Activated T-cell treated with anti-CD3 and anti-CD28 coated beads for 1 hour (primary cell): ENCODE measurements at places on chromosomes 11 and 22.

DNA sequence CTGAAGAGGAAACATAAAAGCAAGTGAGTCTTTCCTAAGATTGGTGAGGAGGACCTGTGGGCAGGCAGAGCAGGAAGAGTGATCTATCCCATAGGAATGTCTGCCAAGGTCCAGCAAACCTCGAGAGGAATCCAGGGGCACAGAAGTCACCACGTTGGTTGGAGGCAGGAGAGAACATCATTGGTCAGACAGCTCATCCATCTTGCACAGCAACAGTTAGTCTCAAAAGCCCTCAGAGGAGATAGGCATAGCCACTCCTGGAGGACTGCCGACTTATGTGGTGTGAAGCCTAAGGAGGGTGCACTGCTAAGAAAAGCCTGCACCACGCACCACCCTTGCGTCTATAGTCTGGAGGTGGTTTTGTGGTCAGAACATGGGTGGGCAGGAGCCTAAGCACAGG, 109.1 kb downstream of the RASSF10 start:
- DNase-seq: no peak

DNA sequence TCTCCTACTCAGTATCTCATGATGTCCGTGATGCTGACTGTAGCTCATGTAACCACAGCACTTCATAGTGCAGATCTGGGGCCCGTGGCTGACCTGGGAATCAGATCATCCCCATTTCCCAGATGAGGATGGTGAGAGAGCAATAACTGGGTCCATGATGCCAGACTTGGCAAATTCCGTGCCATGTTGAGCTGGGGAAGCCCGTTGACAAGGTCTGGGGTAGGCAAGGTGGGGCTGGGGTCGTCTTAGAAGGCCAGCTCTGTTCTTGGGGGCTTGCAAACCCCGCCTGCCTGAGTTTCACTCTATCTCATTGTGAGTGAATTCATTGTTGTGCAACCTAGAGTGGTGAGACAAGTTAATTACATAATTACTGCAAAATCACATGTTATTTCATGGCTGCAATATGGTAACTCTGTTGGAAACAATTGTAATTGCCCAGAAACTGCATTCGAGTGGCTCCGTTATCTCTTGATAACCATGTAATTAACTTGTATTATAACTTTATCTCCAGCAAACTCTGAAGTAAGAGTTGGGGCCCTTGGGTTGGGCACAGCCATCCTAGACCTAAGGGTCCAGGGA, 41.7 kb downstream of the LMO1 start:
- DNase-seq: no peak

DNA sequence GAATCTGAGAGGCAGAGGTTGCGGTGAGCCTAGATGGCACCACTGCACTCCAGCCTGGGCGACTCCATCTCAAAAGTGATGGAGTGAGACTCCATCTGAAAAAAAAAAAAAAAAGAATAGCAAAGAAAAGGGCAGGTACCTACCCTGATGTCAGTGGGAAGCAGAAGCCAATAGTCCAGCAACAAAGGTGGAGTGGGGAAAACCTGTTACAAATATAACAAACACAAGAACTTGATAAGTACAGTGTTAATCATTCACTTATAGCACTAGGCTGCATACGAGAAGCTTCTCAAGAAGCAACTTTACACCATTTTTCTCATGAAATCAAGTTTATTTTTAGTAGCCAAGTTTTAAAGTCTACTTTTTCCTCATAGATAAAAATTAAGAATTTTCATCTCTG, 62.5 kb upstream of the YWHAH start:
- DNase-seq: no peak

GRCh38 chr11:26806219-26806618, 84.4 kb upstream of the SLC5A12 start:
- no peak for DNase-seq

DNA sequence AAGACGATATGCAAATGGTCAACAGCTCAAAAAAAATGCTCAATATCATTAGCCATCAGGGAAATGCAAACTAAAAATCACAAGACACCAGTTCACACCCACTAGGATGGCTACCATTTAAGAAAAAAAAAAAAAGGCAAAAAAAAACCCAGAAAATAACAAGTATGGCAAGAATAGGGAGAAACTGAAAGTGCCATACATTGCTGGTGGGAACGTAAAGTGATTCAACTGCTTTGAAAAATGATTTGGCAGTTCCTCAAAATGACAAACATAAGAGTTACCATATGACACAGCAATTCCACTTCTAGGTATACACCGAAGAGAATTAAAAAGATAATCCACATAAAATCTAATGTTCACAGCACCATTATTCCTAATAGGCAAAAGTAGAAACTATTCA, 47.5 kb downstream of the PICALM start:
- DNase-seq: no peak

DNA sequence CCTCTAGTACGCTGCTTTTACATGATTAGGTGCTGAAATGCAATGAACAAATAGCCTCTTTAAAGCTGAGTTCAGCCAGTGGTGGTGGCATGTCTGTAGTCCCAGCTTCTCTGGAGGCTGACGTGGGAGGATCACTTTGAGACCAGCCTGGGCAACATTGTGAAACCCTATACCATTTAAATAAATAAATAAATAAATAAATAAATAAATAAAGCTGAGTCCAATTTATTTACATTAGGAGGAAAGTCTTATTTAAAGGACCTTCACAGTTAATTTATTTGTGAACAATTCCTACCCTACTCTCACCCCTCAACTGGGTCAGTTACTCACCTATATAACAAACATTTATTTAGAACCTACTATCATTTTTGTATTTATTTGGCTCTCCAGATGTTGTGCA, 4.8 kb upstream of the CHRDL2 start:
- DNase-seq: no peak

GRCh38 chr11:12259956-12260355, 117.4 kb upstream of the PARVA start:
- DNase-seq: no peak

DNA sequence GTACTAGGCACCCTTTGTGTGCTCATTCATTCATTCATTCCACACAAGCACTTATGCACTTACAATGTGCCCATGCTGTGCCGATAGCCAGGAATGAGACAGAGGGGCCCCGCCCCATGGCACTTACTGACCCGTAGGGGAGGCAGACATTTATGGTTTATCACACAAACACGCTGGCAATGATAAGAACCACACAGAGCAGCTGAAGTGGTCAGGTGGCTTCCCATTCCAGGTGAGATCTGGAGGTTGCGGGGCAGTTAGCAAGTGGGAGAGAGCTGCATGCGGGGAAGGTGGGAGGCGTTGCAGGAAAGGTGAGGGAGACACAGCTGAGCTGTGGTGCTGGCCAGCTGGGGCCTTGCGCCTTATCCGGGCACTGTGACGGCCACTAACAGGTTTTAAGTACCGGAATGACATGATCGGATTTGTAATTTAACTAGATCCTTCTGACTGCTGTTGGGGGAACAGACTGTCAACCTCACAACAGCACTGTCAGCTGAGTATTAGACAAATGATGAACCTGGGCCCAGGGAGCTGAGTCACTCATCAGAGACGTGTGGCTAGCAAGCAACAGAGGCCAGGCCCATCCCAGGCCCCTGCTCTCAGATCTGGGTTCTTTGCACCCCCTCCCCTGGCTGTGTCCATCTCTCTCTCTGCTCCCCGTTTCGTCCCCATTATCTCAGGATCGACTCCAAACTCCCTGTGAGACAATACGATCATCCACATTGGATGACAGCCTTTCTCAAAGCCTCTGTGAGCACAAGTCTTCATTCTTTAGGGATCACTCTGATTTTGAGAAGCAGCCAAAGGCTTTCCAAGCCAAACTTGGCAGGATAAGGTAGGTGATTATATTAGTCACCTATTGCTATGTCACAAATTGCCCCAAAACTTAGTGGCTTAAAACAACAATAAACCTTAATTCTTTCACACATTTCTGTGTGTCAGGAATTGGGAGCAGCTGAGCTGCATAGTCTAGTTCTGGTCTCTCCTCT, 28.4 kb downstream of the RASD2 start:
- no peak for DNase-seq

DNA sequence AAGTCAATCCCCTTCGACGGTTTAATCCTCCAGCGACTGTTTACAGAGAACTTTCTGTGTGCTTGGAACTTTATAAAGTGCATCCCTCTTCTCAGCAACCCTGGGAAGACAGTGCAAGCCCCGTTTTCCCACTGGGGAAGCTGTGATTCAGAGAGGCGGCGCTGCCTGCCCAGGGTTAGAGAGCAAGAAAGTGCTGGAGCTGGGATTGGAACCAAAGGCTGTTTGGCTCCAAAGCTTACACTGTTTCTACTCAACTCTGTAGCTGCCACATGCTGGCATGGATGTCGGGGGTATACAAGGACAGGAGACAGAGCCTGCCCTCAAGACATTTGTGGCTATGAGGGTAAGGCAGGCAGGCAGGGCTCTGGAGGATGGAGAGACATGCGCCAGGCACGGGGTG, 13.0 kb downstream of the FBLN1 start:
- no peak for DNase-seq

DNA sequence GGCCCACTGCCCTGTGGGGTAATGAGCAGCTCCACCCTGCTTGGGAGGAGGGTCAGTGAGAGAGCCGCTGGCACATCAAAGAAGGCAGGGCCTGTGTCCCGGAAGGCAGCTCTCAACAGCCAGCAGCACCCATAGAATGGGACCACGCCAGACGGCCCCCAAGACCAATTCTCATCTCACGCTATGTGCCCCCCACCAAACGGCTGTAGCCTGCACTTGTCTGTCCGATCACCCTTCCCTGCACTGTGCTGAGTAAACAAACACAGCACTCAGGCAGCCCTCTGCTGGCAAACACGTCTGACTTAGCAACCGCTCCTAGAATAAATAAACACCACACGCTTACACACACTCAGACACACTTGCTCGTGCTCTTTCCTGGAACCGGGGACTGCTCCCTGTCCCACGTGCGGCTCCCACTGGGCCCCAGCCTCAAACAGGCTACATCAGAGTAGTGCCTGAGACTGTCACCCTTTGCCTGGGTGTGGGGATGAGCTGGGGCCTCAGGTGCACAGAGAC, 53.2 kb upstream of the CDON start:
- no peak for DNase-seq

DNA sequence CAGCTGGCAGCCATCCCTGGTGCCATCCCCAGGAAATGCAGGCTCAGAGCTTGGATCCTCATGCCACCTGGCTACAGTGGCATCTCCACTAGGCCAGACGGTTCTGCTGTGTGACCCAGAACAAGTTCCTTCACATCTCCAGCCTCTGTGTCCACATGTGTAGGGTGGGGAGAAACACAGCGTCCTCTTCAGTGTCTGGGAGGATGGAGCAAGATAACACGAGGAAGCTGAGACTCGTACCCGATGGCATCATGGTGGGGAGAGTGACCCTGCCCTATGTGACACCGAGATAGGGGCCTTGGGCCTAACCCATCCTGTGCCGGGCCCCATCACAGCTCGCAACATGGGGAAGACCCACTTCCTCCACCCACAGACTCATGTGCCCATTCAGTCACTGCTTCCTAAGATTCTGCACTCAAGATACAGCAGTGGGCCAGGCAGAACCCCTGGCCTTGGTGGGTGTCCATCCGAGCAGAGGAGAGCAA, 78.5 kb downstream of the MORC2 start:
- no peak for DNase-seq

- no peak for DNase-seq
Observed at GRCh38 chr11:73270016-73270854, 1.9 kb upstream of the P2RY6 start.

- DNase-seq: no peak
Observed at GRCh38 chr11:120178561-120179056, 32.2 kb upstream of the OAF start.

DNA sequence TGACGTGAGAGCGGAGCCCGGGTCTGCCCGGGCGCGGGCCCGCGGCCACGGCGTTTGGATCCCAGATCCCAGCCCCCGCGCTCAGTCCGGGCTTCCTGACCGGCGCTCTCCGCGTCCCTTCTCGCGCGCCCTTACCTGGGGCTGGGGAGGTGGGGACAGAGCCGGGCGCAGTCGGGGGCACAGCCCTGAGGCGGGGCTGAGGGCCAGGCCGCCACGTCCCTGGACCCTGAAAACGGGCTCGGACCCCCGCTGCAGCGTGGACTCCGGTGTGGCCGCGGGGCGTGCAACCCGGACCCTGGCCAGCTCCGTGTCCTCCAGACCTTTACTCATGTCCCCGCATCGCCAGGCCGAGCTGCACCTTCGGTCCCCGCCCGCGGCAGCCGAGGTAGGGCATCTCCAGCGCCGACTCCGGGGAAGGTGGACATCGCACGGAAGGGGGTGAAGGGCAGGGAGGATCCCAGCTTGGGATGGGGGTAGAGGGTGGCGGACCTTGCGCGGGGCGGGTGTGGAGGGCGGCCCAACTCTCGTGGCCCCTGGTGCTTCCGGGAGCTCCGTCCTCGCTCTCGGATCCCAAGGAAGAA, 9.9 kb upstream of the AIFM3 start:
- DNase-seq: no peak

GRCh38 chr11:36195496-36196354, 93.5 kb downstream of the COMMD9 start:
- DNase-seq: no peak

- no peak for DNase-seq
Observed at GRCh38 chr22:28604966-28605761, 74.5 kb downstream of the TTC28 start.

DNA sequence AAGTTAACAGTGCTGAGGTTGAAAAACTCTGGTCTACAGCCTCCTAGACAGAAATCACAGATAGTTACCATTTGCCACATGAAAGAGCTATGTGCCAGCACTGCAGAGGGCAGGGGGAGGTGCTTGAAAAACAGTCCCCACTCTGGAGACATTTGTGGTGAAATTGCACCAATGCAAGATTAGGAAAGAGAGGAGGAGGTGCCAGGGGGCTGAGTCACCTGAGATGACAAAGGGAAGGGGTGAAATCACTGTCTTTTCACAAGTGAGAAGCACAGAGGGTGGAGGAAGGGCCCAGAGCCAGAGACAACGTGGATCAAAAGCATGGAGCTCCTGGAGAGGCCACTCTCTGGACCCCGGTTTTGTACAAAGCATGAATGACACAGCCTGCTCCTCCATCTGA, 196.3 kb downstream of the BUD13 start:
- no peak for DNase-seq

- DNase-seq: no peak
Observed at GRCh38 chr11:117610901-117611300, 186.1 kb downstream of the DSCAML1 start.

GRCh38 chr11:67504005-67504949, 886 bp downstream of the PITPNM1 start:
- no peak for DNase-seq

DNA sequence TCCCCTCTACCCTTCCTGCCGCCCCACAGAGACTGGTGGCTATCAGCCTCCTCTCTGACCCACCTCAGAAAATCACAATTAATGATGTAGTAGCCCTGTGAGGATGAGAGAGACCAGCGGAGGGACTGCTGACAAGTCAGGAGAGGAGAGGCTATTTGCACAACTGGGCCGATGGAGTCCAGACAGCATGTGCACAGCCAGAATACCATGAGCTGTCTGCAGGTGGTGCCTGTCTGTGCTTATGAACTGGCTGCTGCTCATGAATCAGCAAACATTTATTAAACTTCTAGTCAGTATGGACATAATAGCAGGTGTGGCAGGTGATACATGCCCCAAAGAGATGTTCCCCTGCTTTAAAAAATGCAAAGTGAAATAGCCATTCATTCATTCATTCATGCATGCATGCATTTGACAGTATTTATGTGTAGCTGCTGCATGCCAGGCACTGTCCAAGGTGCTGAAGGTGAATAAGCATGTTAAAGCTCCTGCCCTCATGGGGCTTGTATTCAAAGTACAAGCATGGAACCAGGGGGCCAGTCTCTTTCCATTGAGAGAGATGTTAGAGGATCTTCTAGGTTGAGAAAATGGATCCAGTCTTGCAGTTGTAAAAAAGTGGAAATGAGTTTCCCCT, 141.3 kb downstream of the GRIK4 start:
- no peak for DNase-seq

- DNase-seq: no peak
Observed at GRCh38 chr11:44305470-44306051, 4.4 kb downstream of the ALX4 start.

GRCh38 chr11:69160296-69161116, 4.8 kb downstream of the SMIM38 start:
- DNase-seq: no peak
